Progenitor cell of endocrine pancreas (in vitro differentiated cells): ENCODE measurements at places on chromosomes 2 and 18.

GRCh38 chr2:43345391-43345813, 119.0 kb upstream of the ZFP36L2 start:
- no peak for DNase-seq

DNA sequence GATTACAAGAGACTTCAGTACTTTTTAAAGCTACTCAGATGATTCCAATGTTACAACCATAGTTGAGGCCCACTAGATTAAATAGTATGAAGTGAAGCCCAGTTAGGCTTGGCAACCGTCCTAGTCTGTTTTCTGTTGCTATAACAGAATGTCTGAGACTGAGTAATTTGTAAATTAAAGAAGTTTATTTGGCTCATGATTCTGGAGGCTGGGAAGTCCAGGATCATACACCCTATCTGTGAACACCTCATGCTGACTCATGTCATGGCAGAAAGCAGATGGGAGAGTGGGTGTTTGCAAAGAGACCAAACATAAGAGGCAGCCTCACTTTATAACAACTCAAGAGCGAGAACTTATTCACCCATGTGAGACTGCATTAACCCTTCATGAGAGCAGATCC, 63.1 kb downstream of the CCDC150 start:
- DNase-seq: no peak

- DNase-seq: no peak
Measured at GRCh38 chr2:47301277-47301618, 101.7 kb upstream of the MSH2 start.

DNA sequence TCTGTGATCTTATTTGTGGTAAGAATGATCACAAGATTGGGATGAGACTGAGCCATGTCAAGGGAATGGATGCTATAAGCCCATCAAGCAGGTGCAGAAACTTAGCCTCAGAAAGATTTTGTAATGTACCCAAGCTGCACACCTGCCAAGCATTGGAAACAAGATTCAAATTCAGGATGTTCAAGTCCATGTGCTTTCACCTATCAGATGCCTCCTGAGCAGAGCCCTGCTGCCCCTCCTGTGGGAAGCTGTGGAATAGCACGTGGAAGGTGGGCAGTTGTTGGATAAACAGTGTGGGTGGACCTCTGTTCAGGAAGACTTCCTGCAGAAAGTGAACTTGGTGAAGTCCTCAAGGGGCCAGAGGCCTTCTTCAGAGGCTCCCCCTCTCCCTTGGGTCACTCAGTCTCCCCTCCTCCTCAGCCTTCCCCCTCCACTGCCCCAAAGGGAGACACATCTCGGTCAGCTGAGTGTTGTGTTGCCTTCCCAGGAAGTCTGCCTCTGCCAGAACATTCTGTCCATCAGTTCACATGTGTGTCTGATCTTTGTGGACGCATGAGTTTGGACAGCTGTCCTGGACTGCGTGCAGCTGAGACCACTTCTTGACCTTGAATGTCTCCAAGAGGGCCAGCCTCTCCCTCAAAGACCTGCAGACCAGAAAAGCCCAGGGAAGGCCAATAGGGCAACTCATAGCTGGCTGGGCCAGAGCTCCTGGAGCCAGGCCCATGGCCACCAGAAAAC, 186.1 kb downstream of the INHBB start:
- no peak for DNase-seq
